ENCODE measurements at places on chromosomes 6 and 20. TPM values are rescaled to one million over a fixed set of nuclear protein-coding genes. Genes with fewer than 3 reads are reported as not detected.

GRCh38 chr20:1651268-1652058 is 6.1 kb downstream of the SIRPG start:
- DNase-seq: no peak

Gene CLIC5
- total RNA-seq: not detected

GRCh38 chr6:104404377-104404776 is 455.3 kb downstream of the HACE1 start:
- no peak for DNase-seq

DNA sequence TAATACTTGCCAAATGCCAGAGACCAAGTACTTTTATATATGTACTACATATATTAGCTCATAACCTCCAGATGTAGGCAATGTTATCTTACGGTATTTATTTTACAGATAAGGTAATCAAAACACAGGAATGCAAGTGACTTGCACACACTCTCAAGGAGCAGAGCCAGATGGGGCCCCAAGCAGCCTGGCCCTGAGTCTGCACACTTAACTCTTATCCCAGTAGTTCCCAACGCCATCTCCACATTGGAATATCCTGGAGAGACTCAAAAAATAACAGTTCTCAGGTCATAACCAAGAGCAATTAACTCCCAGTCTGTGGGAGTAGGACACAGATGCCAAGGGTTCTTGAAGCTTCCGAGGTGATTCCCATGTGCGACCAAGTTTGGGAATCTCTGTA is 398.7 kb downstream of the PHF3 start:
- DNase-seq: no peak

DNA sequence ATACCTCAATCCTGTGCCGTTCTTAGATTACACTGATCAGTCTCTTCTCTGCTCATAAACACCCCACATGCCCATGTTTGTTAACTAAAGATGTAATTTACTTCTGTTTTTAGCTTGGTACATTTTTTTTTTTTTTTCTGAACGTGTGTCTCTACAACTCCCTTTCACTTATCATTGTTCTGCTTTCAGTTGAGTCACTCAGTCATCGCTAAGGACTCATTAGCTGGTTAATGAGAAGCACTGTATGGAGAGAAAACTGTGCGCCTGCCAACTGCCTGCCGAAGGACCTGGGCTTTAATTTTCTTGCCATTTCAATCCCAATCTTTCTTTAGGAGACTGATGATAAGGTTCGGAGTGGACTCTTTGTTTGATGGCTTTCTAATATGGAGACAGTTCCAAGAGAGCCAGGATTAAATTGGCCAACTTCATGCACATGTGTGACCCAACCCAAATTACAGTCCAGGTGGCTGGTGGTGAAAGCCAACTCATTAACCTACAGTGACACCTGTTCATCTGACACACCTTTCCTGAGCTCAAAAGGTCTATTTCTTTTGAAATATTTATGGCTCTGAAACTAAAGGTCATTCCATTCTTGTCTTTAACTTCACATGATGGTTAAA is 334.1 kb downstream of the BCKDHB start:
- DNase-seq: no peak

Gene PRSS16
- 0.33 TPM for total RNA-seq

DNA sequence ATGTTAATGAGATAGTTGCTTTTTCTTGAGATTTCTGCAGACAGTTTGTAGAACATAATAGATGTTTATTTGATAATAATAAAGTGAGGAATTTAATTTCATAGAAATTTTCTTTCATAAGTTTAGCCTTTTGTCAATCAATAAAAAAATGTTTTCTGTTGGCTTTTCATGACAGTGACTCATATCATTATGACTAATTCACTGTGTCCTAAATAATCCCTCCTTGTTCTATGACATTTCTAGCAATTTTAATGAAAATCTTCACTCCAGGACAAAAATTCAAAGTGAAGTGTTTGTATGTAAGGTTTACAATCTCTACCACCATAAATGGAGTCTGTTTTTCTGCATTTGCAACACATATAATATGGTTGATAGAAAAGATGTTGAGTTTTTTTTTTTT is 109.9 kb downstream of the UTRN start:
- DNase-seq: no peak

- DNase-seq: peak; percentile 89
These were observed 13.9 kb upstream of the SIRPA start for GRCh38 chr20:1881240-1881835.

Gene PACRG
- not detected for total RNA-seq

Gene SIRPD
- total RNA-seq: not detected

- no peak for DNase-seq
These were observed 50.4 kb upstream of the ENTPD6 start for GRCh38 chr20:25145131-25145530.

Gene KIAA0408
- not detected for total RNA-seq

DNA sequence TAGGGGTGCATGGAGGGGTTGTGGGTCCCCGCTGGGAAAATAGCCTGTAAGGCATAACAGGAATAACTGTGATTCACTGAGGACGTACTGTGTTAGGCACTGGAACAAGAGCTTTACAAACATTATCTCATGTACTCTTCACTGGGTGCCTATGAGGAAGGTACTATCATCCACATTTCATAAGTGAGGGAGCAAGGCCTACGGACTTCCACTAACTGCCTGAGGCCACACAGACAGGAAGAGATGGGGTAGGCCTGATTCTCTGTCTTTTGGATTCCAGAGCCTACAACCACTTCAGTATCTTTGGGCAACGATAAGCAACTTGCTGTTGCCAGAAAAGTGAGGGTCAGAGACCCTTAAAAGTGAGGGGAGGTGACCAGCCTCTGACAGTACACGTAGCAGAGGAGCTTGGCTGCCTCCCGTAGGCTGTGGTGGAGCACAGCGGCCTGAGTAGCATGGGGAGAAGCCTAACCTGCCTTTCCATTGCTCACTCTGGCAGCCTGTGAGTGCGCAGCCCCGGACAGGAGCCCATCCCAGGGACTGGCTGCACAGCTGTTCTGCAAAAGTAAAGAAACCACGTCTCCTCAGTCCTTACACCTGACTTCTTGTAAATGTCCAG is 30.4 kb downstream of the PSMB1 start:
- DNase-seq: peak; percentile 14

DNA sequence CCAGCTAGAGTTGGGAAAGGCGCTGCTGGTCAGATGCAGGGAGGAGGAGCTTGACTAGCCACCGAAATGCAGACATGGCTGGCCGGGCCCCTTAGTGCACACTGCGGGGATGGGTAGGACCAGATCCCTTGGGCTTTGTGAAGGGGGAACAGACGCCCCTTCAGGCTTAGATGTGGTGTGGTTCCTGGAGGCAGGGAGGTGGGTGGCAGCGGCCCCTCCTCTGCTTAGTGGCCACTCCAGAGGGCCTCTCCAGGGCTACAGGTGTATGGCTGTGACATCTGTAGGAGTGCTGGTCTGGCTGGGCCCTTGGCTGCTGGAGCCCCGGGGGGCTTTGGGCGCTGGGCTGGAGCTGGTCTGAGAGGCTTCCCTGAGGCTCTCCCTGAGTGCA is 5.9 kb downstream of the CCND3 start:
- DNase-seq: no peak

Gene CGA
- total RNA-seq: not detected

Gene PROCR
- total RNA-seq: 53.8 TPM

All from MG63 (cell line).